ENCODE measurements at places on chromosomes 5 and 9.

- DNase-seq: peak; percentile 48
Measured at GRCh38 chr5:38556599-38557307, at the start of gene LIFR. TSS of gene LIFR (minus strand) at chr5:38556646. CDS start at chr5:38530647, 25,999 bp downstream.

- no peak for DNase-seq
Measured at GRCh38 chr5:137215261-137215660, 283.9 kb downstream of the SPOCK1 start.

- DNase-seq: no peak
Measured at GRCh38 chr5:102903074-102903871, 148.2 kb downstream of the PAM start.

- no peak for DNase-seq
Measured at GRCh38 chr9:128078504-128079434, 10.7 kb downstream of the SLC25A25 start.

DNA sequence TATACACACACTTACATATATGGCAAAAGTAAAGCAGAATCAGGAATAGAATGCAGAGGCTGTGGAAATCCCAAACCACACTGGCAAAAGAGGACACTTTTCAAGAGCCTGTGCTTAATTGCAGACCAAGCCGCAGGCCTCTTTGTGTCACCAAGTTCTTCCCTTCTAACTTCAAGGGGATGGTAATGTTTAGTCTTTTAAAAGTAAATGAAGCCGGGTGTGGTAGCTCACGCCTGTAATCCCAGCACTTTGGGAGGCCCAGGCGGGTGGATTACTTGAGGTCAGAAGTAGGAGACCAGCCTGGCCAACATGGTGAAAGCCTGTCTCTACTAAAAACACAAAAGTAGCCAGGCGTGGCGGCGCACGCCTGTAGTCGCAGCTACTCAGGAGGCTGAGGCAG is 28.7 kb downstream of the ROR2 start:
- DNase-seq: no peak

GRCh38 chr9:18427691-18428090 is 46.3 kb upstream of the ADAMTSL1 start:
- DNase-seq: no peak

- DNase-seq: no peak
Measured at GRCh38 chr5:143235423-143235822, 168.1 kb downstream of the NR3C1 start.

DNA sequence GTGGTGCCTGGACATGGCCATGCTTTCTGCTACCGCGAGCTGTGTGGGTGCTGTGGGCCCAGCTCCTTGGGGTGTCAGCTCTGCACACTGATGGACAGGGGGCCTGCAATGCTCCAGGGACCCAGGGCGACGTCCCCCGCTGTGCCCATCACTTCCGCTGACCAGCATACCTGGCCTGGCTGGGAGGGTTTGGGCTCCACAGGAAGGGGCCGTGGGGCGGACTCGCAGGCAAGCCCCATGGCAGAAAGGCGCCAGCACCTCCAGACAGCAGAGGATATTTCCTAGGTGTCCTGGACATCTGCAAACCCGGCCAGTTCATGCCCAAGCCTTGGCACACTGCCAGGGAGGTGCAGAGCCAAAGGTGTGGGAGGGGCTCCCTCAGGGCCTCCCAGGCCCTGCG is 295.8 kb upstream of the IRX4 start:
- DNase-seq: no peak

GRCh38 chr5:98933445-98934072 is 4.8 kb upstream of the CHD1 start:
- DNase-seq: no peak

- DNase-seq: no peak
Measured at GRCh38 chr5:76472335-76473008, 69.4 kb downstream of the IQGAP2 start.

DNA sequence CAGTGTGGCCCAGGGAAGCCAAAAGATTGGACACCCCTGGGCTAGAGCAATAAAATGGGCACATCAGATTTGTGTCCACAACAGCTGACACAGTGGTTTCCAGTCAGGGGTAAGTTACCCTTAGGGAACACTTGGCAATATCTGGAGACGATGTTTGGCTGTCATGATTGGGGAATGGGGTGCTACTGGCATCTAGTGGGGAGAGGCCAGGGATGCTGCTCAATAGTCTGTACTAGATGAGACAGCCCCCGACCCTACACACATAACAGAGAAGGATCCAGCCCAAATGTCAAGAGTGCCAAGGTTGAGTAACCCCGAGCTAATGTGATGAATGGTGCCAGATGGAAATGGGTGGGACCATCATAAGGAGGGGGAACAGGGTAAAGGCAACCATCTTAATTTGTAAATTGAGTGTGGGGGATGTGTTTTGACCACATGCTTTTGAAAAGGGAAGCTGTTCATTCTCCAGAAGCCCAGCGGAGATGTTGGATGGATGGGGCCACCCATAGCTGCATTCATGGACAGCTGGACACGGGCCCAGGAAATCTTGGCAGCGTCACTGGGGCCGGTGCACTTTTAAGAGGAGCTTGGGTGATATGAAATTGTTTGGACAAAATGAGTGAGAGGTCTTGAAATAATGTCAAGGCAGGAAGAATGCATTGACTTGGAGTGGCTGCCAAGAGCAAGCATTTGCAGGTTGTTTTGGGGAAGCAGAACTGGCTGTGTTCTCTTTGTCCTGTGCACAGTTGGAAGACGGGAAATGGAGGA is 33.4 kb downstream of the SYK start:
- DNase-seq: no peak

GRCh38 chr5:75614176-75614575 is 2.9 kb downstream of the ANKDD1B start:
- DNase-seq: no peak

DNA sequence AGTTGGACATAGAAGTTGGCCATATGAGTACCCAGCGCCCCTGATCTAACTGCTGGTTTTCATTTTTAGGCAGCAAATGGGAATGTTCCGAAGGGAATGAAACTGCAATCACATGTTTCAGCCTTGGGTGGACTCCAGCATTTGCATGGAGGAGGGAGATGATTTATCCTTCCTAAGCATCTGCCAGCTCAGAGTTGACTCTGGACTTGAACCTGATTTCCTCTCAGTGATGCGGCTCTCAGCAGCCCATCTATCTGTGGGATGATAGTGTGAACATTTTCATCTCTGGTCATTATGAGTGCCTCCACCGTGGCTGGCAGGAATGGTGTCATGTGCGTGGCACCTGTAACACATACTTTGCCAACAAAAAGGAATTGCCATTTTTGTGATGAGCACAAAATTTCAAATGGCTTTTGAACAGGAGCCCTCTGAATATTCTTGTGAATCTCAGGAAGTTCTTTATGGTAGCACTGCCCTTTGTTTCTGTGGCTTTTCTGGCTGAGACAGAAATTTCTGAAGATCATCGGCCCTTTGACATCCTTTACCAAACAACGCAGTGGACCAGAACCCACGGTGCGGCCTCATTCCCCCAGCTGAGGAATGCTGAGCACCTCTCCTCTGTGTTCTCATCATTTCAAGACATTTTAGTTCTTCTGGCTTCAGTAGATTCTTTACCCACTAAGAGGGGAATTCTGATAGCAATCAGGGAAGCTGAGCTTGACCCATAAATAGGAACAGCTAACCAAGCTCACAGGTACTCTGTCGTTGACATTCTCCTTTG is 28.5 kb downstream of the FUBP3 start:
- DNase-seq: no peak

- no peak for DNase-seq
Measured at GRCh38 chr9:108579757-108580439, 275.9 kb downstream of the ACTL7B start.

DNA sequence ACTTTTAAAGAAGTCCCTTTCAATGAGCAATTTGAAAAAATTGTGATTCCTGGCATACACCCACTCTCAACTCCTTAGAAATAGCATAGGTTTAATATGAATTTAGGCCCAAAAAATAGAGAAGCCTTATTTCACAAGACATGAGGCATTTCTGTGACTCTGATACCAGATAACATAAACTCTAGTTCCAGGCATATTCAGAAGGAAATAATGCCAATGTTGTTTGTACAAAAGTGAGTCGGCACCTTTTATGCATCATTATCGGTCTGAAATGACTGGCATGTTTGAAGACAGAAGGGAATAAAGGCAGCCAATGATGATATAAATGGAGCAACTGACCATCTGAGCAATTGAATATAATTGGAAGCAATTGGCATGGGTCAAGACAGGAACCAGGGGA is 19.4 kb upstream of the RECK start:
- DNase-seq: no peak

DNA sequence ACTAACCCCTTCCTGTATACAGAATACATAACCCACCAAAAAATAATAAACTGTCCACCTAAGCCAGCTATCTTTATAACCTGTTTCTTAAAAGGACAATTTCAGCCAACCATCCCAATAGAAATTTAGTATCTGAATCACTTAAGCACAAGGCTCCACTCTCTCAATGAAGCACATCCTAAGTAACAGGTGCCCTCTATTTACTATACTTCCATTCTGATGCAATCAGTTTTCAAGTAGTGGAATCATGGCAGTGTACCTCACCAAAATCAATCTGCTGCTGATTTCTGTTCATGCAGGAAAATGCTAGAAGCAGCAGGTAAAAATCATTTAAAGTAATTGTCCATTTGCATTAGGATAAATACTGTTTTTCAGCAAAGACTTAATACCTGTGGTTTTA is 4.8 kb downstream of the MTX3 start:
- no peak for DNase-seq

- no peak for DNase-seq
Measured at GRCh38 chr5:125065741-125066140, 319.3 kb upstream of the ZNF608 start.

DNA sequence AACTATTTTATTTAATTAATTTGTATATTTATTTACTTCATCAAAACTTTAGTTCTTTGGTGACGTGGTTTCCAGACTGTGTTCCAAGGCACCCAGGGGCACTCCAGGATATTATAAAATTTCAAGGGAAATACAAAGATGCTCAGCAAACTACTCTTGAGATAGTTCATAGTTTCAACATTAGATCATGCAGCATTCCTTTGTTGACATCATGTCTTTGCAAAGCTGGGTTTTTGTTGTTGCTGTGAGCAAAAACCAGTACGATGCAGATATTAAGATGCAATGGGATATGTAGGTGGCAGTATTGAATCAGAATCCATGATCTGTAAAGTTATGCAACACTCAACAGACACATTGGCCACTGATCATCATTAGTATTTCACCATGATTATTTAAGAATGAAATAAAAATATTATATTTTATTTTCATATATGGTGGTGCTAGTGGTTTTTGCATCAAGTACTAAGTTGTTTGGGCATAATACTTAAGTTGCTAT is 219.7 kb downstream of the ADCY2 start:
- DNase-seq: no peak

- DNase-seq: no peak
Measured at GRCh38 chr9:137128862-137129455, 10.0 kb upstream of the GRIN1 start.

DNA sequence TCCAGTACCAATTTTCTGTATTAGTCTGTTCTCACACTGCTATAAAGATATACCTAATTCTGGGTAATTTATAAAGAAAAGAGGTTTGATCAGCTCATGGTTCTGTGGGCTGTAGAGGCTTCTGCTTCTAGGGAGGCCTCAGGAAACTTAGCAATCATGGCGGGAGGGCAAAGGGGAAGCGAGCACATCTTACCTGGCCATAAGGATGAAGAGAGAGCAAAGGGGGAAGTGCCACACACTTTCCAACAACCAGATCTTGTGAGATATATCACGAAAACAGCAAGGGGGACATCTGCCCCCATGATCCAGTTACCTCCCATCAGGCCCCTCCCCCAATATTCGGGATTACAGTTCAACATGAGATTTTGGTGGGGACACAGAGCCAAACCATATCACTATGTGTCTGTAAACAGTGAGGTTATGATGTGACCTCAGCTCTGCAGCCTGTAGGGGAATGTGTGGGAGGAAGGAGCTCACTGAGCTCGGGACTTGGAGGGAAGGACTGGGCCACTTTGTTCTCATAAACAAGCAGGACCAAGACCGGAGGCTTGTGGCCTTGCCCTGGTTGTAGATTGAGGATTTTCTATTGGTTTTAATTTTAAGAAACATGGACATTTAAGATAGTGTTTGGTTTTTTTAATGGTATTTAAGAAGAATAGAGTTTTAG is 85.2 kb downstream of the EHMT1 start:
- DNase-seq: no peak

- no peak for DNase-seq
Measured at GRCh38 chr5:56588636-56589480, 226.5 kb upstream of the MAP3K1 start.

- no peak for DNase-seq
Measured at GRCh38 chr5:26700759-26701384, 337.5 kb downstream of the CDH9 start.

DNA sequence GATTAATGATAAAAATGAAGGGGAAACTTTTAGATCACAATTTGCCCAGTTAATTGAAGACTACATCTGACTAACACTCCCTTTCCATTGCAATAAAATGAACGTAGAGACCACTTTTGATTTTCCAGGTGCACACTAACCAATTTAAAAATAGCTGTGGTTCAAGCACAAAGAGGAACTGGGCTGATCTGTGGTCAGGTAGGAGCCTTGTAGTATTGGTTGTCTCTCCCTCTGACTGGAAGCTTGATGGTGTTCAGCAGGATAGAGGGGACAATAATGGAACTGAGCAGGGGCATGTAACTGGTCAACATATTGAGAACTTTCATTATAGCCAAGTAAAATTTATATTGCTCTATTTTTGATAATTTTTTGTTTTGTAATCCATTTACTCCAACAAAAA is 886.8 kb upstream of the SEMA6A start:
- no peak for DNase-seq

GRCh38 chr9:105662184-105663104 is at the start of gene TAL2:
TSS of gene TAL2 (plus strand) at chr9:105662457. CDS start at chr9:105662497, 40 bp downstream.
- no peak for DNase-seq

GRCh38 chr5:219991-220390 is 1.9 kb downstream of the SDHA start:
- DNase-seq: no peak

GRCh38 chr5:99070822-99071221 is 142.0 kb upstream of the CHD1 start:
- DNase-seq: no peak

DNA sequence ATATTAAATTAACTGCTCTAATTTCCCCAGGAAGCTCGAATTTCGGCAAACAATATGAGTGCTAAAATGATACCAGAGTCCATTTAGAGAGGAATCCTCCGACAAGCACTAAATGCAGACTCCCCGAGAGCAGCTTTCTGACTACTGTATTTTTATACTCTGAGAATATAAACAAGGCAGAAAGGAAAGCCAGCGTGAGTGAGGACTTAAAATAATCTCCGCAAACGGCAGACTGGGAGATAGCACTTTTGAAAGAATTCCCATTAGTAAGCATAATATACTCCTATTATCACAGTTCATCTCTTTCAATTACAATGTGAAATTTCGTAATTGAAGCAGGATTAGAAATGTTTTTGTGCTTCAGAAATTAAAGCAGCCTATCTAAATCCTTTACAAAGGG is 269.4 kb upstream of the PANK3 start:
- no peak for DNase-seq

- DNase-seq: no peak
Measured at GRCh38 chr5:53472279-53472678, 8.2 kb upstream of the FST start.
